ENCODE measurements at places on chromosomes 2 and 18. TPM values are rescaled to one million over a fixed set of nuclear protein-coding genes. Genes with fewer than 3 reads are reported as not detected.
A peak's percentile ranks its signal among the peaks of the same experiment; 100 is the strongest.

DNA sequence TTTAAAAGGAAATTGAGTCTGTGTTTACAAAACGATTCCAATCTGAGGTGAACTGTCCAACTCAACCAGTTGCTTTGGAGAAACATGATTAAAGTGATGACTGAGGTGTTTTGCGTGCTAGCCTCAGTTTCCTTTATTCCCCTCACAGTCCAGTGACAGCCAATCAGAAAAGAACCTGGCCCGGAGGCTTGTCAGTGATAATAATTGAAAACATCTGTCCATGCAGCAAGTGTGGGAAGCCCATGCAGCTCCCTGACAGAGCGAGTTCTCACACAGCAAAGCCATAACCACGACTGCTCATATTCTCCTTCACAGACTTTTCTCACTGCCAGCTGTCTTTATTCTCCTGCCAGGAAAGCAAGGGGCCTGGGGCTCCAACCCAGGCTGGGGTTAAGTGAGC, 613.4 kb downstream of the ARHGAP15 start:
- no peak for DNase-seq

DNA sequence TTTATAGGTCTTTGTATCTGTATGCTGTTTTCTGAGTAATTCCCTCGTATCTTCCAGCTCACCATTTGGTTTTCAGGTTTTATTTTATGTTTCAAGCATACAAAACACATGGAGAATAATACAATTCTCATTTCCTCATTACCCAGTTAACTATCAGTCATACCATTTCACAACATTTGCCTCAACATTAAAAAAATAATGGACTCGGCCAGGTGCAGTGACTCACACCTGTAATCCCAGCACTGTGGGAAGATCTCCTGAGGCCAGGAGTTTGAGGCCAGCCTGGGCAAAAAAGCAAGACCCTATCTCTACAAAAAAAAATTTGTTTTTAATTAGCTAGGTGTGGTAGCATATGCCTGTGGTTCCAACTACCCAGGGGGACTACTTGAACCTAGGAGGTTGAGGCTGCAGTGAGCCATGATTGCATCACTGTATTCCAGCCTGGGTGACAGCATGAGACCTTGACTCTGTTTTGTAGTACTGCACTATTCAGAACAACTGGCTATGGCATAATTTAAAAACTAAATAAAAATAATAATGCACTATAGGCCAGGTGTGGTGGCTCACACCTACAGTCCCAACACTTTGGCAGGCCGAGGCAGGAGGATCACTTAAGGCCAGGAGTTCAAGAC, 20.3 kb downstream of the NPC1 start:
- no peak for DNase-seq

- DNase-seq: peak; percentile 66
These were observed 101.7 kb downstream of the AGAP1 start for GRCh38 chr2:235595422-235596010.

DNA sequence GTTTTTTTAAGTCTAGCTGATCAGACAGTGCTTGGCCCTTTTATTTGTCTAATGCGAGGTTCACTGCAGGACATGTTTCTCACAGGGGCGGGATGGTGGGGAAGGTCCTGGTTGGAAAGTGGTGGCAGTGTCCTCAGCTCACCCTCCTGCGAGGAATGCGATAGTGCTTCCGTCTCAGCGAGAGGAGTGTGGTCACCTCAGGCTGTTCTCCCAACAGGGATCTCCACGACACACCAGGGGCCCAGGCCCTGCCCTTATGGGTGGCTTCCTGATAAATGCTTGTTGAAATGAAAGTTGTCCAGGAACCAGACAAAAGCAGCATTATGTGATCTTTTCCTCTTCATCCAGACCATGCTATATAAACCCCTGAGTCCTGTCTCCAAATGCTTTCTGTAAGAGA, 70.1 kb downstream of the BOLA3 start:
- no peak for DNase-seq

DNA sequence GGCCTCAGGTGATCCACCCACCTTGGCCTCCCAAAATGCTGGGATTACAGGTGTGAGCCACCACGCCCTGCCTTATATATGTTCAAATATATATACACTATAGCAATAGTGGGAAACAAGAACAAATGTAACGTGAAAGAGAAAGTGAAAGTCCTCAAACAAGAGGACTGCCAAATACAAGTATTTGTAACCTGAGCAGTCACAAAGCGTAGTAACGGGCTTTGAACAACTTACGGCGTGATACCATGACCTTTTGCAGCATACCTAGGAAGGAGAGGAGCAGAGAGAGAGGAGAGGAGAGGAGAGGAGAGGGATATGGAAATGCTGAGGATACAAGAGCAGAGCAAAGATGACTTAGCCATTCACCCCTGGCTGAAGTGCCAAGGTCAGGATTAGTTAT, 113.8 kb upstream of the RGPD4 start:
- no peak for DNase-seq

BMP10 gene
- not detected for total RNA-seq

- DNase-seq: no peak
These were observed 4.8 kb downstream of the CDH7 start for GRCh38 chr18:65755616-65756015.

MC4R gene
- not detected for total RNA-seq

SGPP2 gene
- not detected for total RNA-seq

LRP2 gene
- total RNA-seq: not detected

DNA sequence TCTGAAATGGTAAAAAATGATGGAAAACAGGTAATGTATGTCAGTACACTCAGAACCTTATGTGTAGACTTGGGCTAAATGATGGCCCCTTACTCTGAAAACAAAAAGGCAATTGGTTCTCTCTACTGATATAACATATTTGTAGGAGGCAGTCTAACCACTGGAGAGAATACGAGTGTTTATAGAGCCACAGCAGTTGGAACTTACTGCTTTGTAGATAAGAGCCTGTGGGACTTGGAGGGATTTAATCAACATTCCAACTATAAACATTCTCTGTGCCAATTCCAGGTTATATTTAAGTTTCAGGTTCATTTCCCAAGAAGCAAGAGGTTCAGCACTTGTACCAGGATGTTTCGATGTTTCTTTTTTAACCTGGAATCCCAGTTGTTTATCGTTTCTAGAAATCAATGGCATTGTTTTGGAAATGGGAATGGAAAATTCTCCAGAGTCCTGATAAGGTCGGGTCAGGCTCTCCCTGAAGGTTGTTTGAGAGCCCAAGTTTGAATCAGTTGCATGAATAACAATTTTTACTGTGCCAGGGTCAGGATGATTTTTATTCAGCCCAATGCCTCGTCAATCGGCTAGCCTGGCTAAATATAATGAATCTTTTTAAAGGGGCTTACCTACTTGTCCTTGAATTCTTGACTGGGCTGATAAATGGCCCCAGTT, 278.4 kb upstream of the FAM98A start:
- no peak for DNase-seq

NTSR2 gene
- not detected for total RNA-seq

ZNF638 gene
- total RNA-seq: 60.5 TPM

GRCh38 chr2:25274868-25275574, 66.7 kb downstream of the DNMT3A start:
- no peak for DNase-seq

GRCh38 chr2:175957845-175958244, 44.2 kb downstream of the LNPK start:
- no peak for DNase-seq

DNA sequence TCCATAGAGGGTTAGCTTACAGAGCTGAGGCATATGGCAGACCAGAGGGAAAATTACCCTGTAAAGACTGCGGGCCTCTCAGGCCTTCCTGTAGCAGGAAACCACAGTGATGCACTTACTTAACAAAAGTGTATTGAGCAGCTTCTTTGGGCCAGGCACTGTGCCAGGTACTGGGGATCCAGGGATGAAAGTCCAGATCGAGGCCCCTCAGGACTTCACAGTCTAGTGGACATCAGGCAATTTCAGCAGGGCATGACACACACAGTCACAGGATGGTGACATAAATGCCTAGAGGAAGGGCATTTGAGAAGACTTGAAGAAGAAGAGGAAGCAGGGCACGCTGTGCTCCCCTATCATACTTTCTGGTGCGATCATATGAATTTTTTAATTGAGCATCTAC, 71.7 kb downstream of the MARCO start:
- no peak for DNase-seq
